ENCODE measurements at places on chromosomes 2 and 18. TPM values are rescaled to one million over a fixed set of nuclear protein-coding genes. Genes with fewer than 3 reads are reported as not detected.

GRCh38 chr2:209321076-209321475 lies 102.8 kb upstream of the MAP2 start:
- DNase-seq, result no peak

GRCh38 chr18:1078301-1078700 lies 173.6 kb downstream of the ADCYAP1 start:
- DNase-seq, result no peak

- DNase-seq, result no peak
These were observed 15.5 kb downstream of the GTF2A1L start for GRCh38 chr2:48633143-48633542.

DNA sequence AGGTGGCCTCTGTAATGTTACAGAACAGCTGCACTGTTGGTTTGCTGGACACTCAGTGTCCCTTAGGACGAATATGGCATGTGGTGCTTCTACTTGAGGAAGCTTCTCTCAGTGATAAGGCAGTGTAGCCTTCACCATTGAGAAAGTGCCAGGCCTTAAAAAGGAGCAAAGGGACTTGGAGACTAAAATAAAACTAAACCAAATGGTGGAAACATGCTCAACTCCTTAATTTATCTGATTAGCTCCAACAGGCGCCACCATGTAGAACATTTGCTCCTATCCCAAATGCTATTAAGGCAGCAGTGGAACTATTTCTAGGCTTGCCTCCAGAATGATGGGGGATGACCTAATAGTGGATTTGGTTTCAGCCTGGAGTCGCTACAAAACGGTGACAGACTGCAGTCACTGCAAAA lies 77.5 kb upstream of the MYL1 start:
- peak; percentile 93 for DNase-seq

- peak; percentile 91 for DNase-seq
These were observed 15.1 kb downstream of the SPTBN1 start for GRCh38 chr2:54471221-54471711.

GRCh38 chr2:109379507-109379906 lies 234.3 kb downstream of the SEPTIN10 start:
- no peak for DNase-seq

GRCh38 chr2:196336207-196336606 lies 164.8 kb upstream of the STK17B start:
- no peak for DNase-seq

DNA sequence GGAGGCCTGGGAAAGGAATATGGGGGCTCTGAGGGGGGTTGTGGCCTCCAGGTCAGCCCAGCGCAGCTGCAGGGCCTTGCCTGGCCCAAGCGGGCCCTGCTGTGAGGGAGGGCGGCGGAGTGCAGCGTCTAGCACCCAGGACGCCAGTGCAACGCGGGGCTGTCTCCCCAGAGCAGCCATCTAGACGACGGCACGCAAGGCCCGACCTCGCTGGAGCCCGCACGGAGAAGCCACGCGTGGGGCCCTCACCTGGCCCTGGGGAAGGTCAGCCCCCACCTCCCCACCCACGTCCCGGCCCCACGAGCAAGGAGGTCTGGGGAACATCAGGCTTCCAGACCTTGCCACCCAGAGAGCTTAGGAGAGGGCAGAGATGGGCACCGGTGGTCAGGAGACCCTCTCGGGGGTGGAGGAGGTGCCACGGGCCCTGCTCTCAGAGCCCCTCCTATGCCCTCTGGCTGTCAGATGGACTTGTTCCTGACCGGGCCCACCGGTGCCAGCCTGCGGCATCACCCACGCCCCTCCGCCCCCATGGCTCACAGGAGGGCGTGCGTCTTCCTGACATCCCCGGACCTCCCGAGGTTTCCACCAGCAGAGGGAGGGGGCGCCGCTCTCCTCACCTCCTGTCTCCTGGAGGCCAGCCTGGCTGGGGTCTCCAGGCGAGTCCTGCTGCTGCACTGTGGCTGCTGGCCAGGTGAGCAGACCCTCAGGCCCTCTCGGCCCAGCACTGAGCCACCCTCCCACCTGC lies 17.0 kb downstream of the GPR35 start:
- no peak for DNase-seq

GRCh38 chr2:194385376-194385775 lies 1271.7 kb upstream of the SLC39A10 start:
- DNase-seq, result no peak

DNA sequence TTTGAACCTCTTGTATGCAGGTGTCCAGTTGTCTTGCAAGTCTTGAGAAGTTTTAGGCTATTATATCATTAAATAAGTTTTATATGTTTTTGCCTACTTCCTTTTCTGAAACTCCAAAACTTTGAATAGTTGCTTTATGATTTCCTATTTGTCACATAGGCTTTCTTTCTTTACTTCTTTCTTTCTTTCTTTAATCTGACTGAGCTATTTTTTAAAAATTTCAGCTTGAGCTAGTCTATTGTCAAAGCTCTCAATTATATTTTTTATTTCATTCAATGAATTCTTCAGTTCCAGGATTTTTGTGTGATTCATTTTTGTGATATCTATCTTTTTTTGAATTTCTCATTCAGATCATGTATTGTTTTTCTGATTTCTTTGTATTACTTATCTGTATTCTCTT lies 102.1 kb upstream of the TMEM178A start:
- no peak for DNase-seq

GRCh38 chr2:172084395-172084644 lies 987 bp upstream of the DLX1 start:
- no peak for DNase-seq

DNA sequence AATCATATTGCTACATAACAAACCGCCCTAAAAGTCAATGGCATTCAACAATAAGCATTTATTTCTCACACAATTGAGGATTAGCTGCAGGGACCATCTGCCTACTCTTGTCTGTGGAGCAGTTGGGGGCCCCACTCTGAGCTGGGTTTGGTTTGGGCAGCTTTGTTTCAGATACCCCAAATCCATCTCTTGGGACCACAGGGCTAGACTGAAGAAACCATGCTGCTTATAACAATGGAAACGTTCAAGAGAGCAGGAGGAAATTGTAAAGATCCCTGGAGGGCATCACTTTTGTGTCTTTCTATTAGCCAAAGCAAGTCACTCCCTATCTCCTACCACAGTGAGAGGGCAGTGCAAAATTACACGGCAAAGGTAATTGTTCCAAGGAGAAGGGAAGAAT lies 146.5 kb upstream of the MGAT5 start:
- no peak for DNase-seq

Gene SNRNP200
- total RNA-seq, result 66.6 TPM

Gene TGFA
- total RNA-seq, result 6.3 TPM
